CD4-positive, alpha-beta T cell (primary cell): ENCODE measurements at places on chromosomes 3 and 15.
A peak's percentile ranks its signal among the peaks of the same experiment; 100 is the strongest.

DNA sequence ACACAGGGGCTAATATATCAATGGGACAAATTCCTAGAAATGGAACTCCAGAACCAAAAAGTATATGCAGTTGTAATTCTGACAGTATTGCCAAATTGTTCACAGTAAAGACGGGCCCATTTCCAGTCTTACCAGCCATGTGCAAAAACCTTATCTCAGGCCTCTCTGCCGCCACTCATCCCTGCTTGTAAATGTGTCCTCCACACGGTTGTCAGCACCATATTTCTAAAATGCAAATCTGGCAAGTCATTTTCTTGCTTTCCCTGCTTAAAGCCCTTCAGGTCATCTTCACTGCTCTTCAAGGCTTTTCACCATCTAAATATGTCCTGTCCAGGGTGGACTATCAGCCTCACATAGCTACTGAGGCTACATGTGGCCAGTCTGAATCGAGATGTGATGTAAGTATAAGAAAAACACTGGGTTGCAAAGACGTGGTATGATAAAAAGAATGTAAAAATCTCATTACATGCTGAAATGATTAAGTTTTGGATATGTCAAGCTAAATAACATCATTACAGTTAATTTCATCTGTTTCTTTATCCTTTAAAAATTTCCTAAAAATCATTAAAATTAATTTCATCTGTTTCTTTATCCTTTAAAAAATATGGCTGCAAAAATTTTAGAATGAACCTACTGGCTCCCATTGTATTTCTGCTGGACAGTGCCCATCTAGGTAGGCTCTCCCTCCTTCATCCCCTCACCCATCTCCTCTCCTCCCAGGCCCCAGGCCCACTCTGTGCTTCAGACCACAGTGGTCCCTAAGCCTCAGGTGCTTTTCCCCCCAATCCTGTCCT, 980 bp downstream of the PARP9 start:
- no peak for DNase-seq

DNA sequence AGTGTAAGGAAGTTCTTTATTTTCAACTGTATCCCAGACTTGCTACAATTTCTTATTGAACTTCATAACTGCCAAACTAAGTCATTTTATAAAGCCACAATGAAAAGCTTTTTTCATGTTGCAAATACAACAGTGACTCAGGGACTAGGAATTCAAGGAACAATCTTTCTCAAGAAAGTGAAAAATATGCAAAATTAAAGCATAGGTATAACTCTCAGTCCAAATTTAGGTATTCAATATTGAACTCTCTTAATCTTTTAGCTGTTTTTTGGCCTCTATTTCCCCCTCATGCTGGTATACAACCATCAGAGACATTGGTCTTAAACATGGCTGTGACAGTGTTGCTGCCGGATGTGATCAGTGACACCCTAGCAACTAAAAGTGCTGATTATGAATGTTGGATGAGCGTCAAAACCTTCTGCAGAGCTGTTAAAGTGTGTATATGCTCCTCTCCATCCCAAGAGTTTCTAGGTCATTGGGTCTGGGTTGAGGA, 476.9 kb downstream of the ZNF385D start:
- no peak for DNase-seq

DNA sequence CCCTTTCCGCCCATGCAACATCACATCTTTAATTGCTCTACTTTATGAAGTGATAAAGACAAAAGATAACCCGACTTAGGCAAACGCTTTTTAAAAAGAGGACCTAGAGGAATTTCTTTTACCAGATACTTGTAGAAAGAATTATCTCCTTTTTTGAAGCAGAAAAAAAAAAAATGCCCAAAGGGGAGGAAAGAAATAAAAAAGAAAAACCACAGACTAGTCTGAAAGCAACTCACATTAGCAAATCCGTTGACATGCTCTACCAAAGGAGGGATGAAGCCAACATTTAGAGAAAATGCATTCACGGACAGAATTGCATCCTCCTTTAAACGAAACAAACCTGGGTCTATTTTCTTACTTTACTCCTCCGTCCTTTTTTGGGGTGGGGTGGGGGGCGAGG, 213.6 kb downstream of the MEIS2 start:
- no peak for DNase-seq

DNA sequence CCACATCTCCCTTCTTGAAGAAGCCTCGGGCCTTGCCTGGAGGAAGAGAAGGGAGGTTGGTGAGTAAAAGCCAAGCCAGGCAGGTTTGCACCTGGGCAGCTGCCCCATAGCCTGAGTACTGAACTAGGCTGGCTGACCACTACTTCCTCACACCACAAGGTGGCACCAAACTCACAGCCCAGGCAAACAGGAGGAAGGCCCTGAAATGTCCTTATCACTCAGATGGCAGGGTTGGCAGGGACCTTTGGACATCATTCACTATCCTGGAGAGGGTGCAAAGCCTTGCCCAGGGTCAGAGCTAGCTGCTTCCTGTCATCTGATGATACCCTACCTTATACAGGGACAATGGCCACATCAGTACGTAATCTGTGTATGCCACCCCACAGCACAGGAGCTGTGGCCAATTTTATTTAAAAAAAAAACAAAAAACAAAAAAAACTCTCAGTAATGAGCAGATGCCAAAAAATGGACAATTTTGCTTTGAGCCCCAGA, 2.2 kb upstream of the GRAMD2A start:
- DNase-seq, result peak; percentile 78

GRCh38 chr15:69388260-69388705, 25.9 kb upstream of the KIF23 start:
- no peak for DNase-seq

- no peak for DNase-seq
These were observed 261.1 kb upstream of the IL12A start for GRCh38 chr3:159727506-159727905.

DNA sequence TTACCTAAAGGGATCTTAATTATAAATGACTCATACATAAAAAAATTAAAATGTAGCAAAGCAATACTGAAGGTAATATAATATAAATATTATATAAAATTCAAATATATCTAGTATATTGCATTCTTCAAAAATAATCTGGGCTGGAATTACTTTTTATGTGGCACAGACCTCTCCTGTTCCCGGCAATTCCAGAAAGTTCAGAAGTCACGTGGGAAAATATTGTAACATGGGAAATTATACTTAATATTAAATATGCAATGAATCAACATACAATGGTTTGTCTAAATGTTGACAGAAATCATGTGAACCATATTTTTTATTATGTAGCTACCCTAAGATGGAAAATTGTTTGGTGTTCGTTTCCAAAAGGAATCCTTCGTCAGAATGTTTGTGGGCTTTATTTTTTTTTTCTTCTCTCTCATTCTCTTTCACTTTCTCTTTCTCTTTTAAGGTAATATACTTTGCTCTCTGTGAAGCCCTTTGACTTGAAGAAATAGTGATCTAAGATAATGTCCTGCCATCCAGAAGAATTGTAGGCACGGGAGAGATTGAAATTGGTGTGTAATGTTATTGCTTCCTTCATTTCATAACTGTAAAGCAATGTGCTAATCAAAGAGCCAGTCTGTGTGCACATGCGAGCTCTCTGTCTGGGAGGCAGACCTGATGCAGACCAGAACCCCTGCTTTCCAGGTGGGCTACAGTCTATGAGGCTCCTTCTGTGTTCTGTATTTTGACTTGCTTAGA, 559.4 kb downstream of the NR2F2 start:
- peak; percentile 12 for DNase-seq

- DNase-seq, result no peak
These were observed 10.3 kb downstream of the NEK11 start for GRCh38 chr3:131036986-131037385.
